Stimulated activated CD8-positive, alpha-beta memory T cell treated with anti-CD3 and anti-CD28 coated beads, Interleukin-2, amount 100 ng/mL, for 48 hours (primary cell): ENCODE measurements at places on chromosomes 7 and 10.
A peak's percentile ranks its signal among the peaks of the same experiment; 100 is the strongest.

- DNase-seq = no peak
These were observed 318.7 kb downstream of the BBS9 start for GRCh38 chr7:33448035-33448434.

- no peak for DNase-seq
These were observed 336.8 kb downstream of the PLXNA4 start for GRCh38 chr7:132239422-132239994.

GRCh38 chr10:102229810-102230263 is 3.7 kb downstream of the ELOVL3 start:
- DNase-seq = peak; percentile 75

DNA sequence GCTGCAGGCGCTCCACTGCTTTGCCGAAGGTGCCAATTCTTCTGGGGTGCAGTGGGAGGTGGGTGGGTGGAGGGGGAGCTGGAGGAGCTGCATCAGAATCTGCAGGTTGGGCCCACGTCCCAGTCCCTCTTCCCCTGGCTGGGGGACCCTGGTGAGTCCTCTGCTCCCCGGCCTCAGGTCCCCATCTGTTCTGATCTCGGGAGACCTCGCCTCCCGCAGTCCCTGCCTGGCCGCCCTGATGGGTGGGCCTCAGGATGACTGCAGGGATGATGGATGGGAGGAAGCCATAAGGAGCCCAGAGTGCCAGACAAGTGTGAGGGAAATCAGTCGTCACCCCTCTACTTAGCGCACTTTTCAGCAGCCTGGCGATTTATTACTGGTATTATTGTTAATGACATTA is 89.3 kb upstream of the PCBD1 start:
- no peak for DNase-seq

DNA sequence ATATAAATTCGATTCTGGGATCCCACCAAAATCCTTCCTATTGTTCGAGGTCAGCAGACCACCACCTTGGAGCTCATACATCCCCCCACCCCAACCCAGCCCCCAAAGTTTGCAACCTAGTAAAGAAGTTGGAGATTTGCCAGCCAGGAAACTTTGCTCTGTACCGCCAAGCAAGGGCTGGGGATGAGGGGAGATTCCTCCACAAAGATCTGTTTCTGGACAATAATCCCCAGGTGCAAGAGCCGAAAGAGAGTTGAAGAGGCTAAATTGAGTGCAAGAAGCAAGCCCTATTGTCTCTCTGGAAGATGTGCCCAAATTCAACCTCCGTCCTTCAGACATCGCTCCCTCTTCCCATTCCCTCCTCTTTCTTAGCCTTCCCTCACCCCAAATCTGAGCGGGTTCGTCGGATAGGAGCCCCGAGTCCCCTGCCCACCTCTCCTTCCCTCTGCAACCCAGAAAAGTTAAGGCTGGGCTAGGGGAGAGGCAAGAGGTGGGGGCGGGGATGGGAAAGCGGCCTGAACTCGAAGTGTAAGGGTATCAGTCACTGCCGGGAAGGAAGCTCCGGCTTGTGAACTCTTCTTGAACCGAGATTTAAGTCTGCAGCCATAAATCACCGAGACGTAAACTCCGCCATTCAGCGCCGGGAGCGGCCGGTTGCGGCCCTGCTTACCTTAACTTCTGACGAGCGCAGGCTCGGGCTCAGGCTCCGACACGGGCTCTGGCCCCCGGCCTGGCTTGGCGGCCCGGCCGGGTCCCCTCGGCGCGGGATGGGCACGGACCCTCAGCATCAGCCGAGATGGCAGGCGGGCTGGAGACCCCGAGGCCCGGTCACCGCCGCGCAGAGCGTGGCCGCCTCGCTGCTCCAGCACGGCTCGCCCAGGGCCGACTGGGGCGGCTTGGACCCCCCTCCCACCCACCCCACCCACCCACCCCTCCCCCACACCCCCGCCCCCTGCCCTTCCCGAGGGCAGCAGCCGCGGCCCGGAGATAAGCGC is 10.8 kb upstream of the HOXA2 start:
- no peak for DNase-seq

GRCh38 chr10:49090696-49091380 is 24.5 kb downstream of the VSTM4 start:
- no peak for DNase-seq

GRCh38 chr10:89591796-89592271 is 53.2 kb downstream of the PANK1 start:
- DNase-seq = no peak

DNA sequence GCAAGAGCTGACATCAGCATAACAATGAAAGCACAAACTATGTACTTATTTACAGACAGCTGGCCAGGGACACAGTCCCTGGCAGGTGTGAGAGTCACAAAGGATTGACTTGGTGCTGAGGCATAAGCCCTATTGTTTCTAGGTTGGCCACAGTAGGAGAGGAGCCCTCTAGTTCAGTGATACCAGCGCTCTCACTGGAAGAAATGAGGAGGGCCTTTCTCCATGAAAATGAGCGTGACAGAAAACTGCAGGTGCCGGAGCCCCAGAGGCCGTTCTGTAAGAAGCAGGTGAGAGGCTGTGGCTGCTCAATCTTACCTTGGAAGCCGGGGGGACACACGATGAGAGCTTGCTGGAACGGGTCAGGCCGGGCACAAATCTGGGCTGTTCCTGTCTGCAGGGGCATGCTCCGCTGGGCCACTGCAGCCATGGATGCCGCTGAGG is 90.5 kb downstream of the CLEC2L start:
- DNase-seq = no peak

GRCh38 chr10:126259760-126260479 is 128.4 kb downstream of the ADAM12 start:
- DNase-seq = no peak

DNA sequence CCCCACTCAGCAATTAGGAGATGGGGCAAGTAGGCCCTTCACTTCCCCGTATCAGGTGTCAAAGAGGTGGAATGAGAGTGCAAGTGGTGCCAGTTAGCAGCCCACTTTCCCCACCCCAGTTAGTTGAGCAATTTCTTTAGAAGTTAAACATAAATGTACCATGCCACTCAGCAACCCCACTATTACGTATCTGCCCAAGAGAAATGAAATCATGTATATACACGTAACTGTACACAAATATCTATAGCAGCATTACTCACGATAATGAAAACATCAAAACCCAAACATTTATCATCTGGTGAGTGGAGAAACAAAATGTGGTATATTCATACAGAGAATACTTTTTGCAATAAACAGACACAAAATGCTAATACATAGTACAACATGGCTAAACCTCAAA is 50.4 kb downstream of the IMMP2L start:
- DNase-seq = no peak

DNA sequence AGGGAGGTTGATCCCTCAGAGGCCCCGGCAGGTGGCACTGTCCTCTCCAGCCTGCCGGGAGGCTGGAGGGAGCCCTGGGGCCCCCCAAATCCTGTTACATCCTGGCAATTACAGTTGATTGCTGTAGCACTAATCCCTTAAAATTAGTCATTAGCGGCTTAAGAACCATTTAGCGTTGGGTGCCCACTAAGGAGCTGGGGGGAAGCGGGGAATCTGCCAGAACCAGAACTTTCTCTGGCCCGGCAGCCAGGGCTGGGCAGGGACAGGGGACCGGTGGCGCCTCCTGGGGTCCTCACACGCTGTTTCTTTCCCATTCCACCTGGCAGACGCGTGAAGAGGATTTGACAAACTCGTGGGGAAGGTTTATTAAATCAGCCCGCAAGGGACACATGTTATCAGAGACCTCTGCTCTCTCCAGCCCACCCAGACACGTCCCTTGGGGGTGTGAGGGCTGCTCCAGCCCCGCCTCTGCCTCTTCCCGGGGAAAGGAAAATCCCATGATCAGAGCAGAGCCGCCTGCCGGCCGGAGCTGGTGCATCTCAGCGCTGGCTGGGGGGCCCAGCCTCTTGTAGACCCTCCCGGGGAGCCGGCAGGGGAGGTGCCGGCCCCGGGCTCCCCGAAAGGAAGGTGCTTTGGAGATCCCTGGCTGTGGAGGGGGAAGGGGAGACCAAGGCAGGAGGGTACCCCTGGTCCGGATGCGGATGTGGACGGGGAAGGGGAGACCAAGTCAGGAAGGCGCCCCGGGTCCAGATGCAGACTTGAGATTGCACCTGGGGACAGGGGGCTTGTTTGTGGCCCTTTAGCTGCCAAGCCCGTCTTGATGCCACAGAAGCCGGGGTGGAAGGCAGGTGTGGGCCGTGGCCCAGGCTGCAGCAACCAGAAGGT is 142.7 kb downstream of the ELFN1 start:
- DNase-seq = no peak
